ENCODE measurements at places on chromosomes 6 and 20. TPM values are rescaled to one million over a fixed set of nuclear protein-coding genes. Genes with fewer than 3 reads are reported as not detected.

Gene UNC5CL
- not detected for polyA plus RNA-seq

Gene PPP1R16B
- polyA plus RNA-seq, result not detected

Gene ETV7
- 1.8 TPM for polyA plus RNA-seq

Gene MCHR2
- not detected for polyA plus RNA-seq

Gene MYCT1
- polyA plus RNA-seq, result 0.02 TPM

Gene CRYBG1
- 1.4 TPM for polyA plus RNA-seq

Gene IMPG1
- polyA plus RNA-seq, result not detected

Measured in BJ (cell line).